AG09309 (cell line): ENCODE measurements at places on chromosomes 11 and 22.

- DNase-seq, result no peak
These were observed 4.0 kb downstream of the RPL3 start for GRCh38 chr22:39315389-39315788.

- DNase-seq, result no peak
These were observed 125.1 kb downstream of the SERGEF start for GRCh38 chr11:17887779-17888178.

DNA sequence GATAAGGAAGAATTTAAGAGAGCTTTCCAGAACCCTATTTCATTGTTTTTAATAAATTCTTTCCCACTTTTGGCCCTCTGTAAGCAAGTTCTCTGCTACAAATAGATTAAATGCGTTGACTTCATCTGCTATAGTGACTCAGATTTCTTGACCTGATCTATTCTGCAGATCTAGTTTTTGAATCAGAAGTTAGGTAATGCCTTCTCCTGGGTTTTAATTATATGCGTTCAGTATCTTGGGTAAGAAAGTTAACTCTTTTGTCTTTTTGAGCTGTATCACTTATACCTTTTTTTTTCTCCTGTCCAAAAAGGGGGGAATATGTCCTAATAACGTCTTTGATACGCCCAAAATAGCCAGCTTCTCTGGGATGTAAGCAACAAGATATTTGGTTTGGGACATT lies 2.4 kb upstream of the HEPHL1 start:
- no peak for DNase-seq

DNA sequence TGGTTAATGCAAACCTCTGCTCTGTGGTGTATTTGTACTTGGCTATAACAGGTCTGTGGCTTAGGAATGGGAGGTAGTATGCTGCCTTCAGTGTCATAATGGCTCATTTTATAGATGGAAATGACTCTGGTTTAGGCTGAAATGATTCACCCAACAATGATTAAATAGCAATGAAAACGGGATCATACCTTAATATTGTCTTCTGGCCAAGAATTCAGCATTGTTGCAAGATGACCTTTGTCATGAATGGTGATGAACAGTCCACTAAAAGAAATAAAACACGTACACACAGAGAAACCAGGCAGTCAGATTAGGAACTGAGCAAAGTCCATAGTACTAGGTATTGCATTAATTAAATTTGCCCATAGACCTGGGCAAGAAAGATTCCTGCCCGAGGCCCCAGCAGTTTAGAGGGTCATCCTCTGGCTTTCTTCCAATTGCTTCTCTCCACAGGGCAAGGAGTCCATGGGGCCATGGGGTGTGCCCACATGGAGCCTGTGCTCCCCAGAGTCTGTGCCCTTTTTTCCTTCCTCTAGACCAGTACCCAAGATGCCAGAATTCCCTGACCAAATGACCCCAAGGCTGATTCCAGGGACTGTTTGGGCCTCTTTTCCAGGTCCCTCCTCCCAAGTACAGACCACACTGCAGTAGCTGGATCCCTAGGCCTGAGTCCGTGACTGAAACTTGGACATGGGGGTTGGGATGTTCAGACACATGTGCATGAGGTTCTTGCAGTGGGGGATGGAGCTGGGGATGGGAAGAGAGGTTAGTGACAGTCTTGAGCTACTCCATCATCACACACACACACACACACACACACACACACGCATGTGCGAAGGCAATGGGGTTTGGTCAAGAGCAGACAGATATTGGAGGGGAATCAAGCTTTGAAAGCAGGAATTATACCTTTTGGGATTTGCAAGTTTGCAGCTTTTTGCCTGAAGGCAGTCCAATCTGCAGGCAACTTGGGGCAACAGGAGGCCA lies 134.2 kb downstream of the CCDC81 start:
- no peak for DNase-seq

- DNase-seq, result no peak
These were observed 64.8 kb downstream of the RPUSD4 start for GRCh38 chr11:126146454-126147192.

DNA sequence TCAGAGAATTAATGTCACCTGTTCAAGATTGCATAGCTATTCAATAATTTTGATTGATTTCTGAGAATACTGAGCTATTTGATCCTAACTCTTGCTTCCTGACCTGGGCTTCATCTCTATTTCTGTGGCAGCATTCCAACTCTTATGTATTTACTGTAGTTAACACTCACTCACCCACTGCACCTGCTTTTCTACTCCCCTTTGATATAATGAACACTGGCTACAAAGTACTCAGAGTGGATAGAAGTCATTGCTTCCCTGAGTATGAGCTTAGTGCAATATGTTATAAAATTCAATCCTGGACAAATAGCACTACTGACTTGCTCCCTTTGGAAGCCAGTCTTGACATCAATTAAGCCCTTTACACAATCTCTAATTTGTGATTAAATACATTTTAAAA lies 117.2 kb downstream of the APIP start:
- DNase-seq, result no peak

GRCh38 chr11:57269571-57270021 lies 32.5 kb upstream of the APLNR start:
- DNase-seq, result no peak

- no peak for DNase-seq
These were observed 8.7 kb downstream of the PTH start for GRCh38 chr11:13486926-13487660.
